ENCODE measurements at places on chromosomes 3 and 15.

DNA sequence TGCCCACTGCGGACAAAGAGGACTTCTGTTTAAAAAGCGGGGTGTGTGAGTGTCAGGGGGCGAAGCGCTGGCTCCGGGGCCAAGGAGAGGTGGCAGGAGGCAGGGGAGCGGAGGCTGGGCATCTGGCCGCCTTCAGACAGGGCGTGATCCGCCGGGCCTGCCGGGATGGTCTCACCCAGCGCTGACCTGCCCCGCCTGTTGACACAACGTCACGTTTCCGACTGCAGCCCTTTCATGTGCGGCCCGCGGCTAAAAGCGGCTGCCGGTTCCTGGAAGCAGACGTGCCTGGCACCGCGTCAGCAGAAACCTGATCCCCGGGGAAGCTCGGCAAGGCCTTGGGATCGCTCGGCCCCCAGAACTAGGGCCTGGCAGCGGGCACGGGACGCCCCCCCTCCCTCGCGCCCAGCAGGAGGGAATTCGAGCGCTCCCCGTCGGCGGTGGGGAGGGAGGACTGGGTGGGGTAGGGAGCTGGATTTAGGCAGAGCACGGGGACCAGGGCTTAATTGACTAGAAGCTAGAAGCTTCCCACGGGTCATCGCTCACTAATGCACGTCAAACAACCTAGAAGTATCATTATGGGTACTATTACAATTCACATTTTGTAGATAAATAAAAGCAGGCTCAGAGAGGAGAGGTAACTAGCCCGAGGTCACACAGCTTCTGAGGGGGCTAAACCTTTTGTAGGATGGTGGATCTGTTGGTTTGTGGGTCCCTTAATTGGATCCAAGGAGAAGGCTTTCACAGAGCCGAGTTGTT, 7.7 kb downstream of the BHLHE40 start:
- no peak for DNase-seq

GRCh38 chr3:13544951-13545651, 3.8 kb upstream of the FBLN2 start:
- DNase-seq, result no peak

GRCh38 chr15:96126859-96127258, 203.6 kb upstream of the NR2F2 start:
- DNase-seq, result no peak

DNA sequence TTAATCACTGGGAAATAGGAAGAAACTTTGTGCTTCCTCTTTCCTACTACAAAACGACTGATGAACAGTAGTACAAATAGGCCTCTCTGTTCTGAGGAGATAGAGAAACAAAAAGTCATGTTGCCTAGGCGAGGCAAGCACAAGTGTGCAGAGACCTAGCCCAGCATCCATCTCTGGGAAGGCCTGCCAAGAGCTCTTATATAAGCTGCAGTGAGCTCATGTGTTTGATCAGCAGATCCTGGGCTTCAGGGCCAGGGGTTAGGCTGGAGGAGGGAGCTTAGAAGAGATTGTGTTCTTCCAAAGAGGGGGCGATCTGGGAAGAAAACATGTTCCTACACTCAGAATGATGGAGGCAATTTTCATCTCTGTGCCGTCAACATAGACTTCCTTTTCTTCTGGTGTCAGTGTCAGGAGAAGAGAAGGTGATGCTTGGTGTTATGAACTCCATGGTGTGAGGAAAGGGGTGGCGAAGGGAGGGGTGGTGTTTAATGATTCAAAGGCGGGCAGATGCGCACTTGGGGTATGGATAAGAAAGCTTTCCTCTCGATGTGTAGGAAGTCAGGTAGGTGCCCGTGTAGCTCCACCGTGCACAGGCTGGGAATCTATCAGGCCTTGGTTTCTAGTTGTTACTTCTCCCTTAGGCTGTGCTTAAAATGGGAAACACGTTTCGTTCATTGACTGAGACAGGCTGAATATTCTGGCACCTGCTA, 29.5 kb upstream of the ETV5 start:
- no peak for DNase-seq

- DNase-seq, result no peak
Observed at GRCh38 chr3:44392489-44392888, 53.9 kb downstream of the TCAIM start.

DNA sequence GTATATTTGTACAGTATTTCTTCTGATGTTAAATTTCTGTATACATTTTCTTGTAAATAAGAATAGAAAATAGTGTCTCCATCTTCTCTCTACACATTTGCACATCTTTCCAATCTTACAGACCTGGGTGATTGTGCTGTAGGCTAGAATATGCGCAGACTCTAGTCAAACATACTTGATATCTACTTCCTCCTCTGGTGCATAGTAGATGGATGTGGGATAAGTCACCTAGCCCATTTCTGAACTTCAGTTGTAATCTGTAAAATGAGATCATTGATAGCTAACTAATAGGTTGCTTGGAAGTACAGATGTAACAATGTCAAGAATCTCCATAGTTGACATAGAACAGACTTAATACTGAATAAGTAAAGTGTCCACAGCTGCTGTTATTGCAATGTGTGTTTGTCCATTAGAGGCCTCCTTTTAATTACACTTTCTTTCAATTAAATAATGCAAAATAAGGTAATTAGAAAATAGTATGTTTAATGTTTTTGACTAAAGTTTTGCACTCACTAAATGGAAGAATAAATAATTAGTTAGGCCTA, 46.7 kb downstream of the ALCAM start:
- DNase-seq, result no peak

Data from NCI-H187 treated with DMSO at 0.1 percent for 48 hours (cell line).